ENCODE measurements at places on chromosomes 16 and 17. TPM values are rescaled to one million over a fixed set of nuclear protein-coding genes. Genes with fewer than 3 reads are reported as not detected.

ENPP7 gene
- total RNA-seq = not detected

VAT1L gene
- not detected for total RNA-seq

CCDC40 gene
- 7.3 TPM for total RNA-seq

CCL13 gene
- total RNA-seq = not detected

TRPV3 gene
- 0.59 TPM for total RNA-seq

CCL14 gene
- total RNA-seq = not detected

PRSS8 gene
- 1.1 TPM for total RNA-seq

ARHGAP27 gene
- total RNA-seq = 10.5 TPM

SMIM5 gene
- 0.61 TPM for total RNA-seq

TP53TG3B gene
- 0.24 TPM for total RNA-seq

IGF2BP1 gene
- 80.4 TPM for total RNA-seq

ATF7IP2 gene
- total RNA-seq = 10.5 TPM

ABHD15 gene
- 24.2 TPM for total RNA-seq

SBK1 gene
- total RNA-seq = 0.28 TPM

ZNF821 gene
- 4.2 TPM for total RNA-seq

ZNF48 gene
- 15.2 TPM for total RNA-seq

PABPN1L gene
- not detected for total RNA-seq

TBC1D3B gene
- 2.9 TPM for total RNA-seq

KRTAP4-3 gene
- total RNA-seq = not detected

All from A549 treated with Mapracorat at 1 μM for 4 hours (cell line).